ENCODE measurements at places on chromosomes 5 and 9.

DNA sequence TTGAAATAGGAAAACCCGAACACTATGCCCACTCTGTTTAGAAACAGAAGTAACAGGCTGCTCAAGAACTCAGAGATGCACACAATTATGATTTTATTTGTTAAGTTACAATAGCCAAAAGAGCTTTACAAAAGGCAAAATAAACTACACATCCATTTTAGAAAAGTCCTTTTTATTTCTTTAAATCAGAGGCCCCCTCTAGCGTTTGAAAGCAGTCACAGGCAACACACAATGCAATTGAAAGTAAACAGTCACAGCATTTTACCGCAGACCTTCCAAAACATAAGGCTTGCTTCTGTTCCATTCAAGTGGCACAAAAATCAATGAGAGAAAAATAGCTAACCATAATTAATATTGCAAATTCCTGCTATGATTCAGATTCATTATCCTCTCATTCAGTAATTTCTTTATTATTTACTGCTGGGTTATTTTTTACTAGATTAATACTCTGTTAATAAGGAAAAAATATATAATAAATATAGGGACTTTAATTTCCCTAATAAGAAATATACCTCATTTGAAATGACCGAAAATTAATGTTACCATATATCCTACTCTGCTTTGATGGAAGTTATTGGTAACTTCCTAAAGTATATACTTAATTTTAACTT, 78.3 kb downstream of the CEP120 start:
- no peak for DNase-seq

DNA sequence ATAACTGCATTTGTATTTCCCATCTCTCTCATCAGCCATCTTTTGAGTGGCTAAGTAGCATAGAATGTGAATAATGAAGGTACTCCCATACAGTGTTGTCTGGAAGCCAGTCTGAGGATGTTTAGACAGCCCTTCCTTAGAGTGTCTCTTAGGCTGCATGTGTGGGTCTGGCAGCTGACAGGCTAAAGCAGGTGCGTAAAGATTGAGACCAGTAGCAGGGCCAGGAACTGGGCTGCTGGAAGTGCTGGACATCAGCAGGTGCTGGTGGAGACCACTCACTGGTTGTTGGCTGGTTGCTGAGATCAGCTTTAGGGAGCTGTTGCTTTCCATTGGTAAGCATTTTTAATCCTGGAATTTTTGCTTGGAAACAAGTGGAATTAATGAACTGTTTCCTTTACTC, 197.5 kb downstream of the PCSK5 start:
- DNase-seq: no peak

DNA sequence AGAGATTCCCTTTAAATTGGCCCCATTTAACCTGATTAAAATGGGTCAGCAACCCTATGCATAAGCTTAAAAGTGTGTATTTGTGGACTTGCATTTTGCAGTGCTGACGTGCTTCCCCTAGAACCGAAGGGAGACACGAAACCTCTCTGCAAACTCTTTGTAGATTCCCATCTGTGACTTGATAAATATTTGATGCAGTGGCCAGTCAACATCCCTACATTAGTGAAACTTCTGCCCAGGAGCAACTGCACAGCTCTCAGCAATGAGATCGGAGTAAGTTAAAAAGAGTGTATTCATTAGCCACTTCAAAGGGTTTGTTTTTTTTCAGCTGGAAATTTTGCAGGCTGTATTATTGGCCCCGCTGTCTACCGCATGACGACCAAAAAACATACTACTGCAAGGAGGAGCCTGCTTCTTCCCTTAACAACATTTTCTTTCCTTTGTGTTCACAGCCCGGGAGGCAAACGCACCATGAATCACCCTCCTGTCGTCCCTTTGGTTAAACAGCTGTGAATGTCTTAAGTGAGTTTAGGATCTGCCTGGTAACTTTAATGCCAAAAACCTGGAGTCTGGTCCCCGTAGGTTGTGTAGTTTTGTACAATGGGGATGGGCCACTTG, 38.0 kb upstream of the TCERG1 start:
- no peak for DNase-seq

DNA sequence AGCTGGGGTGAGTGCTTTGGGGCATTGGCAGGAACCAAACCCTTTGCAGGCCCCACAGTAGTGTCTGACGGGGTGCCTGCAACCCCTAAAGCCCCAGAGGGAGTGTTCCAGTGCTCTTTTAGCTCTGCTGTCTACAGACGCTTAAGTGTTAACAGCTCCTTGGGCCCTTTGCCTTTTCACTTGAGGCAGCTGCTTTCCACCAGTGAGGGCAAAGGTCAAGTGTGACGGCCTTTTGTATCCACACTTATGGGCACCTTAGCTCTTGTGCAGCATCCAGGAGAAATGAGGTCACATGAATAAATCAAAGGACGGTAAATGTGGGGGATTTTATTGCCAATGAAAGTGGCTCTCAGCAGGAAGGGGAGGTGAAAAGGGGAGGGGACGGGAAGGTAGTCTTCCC, 241.4 kb upstream of the PCSK5 start:
- DNase-seq: no peak

GRCh38 chr5:83523929-83524328, 52.4 kb downstream of the VCAN start:
- no peak for DNase-seq

- DNase-seq: no peak
These were observed 61.8 kb downstream of the RAB24 start for GRCh38 chr5:177241768-177242167.

DNA sequence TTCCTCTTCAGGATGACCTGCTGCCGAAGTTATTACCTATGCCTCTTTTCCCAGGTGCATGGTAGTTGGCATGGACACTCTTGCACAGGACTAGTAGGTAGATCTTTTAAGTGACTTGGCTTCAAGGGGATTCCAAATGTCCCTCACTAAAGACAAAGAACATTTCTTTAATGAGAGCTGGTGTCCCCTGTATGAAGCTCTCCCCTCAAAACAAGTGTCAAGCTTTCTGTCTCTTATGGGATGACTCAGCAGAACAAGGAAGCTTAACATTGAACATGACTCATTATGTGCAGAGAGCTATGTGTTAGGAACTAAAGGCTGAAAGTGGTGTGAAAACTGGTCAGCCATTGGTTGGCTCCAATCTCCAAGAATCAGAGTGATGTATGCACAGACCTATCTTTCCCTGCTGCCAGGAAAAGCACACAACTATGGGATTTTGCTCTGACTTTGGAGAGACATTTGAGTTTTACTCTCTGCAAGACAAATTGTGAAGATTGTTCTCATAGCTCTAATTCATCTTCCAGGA, 120.5 kb downstream of the PRDM6 start:
- no peak for DNase-seq

DNA sequence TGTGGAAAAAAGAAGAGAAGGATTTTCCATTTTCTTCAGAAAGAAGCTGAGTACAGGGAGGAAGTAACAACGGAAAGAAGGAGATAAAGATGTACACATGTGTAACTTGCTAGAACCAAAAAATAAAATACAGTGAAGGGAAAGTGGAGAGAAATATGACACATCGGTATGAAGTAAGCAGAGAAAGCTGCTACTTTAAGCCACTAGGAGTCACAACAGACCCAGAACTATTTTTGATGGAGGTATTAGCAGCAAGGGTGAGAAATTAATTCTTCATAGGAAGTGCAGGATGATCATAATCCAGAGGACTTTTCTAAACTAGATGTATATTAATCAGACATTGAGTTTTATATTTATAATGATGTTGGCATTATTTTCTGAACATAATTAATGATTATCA, 88.5 kb downstream of the FAM174A start:
- no peak for DNase-seq

DNA sequence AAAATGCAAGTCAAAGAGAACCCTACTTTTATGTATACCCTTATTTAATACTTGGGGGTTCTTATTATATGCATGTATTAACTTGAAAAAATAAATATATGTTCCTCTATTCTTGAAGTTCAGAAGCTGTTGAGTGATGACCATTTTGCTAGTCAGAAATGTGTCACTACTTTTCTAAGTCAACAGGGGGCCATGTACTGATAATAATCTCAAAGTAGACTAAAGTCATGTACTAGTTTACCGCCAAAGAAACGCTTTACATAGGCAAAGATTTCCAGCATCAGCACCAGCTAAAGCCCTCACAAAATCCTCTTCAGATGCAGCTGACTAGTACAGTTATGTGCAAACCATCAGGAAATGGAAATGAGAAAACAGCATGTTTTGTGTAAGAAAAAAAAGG, 5.7 kb upstream of the BHMT start:
- no peak for DNase-seq

GRCh38 chr5:71938895-71939294, 168.4 kb upstream of the MAP1B start:
- no peak for DNase-seq

- no peak for DNase-seq
These were observed 22.4 kb upstream of the RASGRF2 start for GRCh38 chr5:80937584-80938356.

- DNase-seq: no peak
These were observed 215.5 kb downstream of the PDZD2 start for GRCh38 chr5:31854181-31855133.

- no peak for DNase-seq
These were observed 548.9 kb downstream of the HINT1 start for GRCh38 chr5:130616161-130616560.

GRCh38 chr5:172362755-172363154, 79.2 kb upstream of the UBTD2 start:
- no peak for DNase-seq

DNA sequence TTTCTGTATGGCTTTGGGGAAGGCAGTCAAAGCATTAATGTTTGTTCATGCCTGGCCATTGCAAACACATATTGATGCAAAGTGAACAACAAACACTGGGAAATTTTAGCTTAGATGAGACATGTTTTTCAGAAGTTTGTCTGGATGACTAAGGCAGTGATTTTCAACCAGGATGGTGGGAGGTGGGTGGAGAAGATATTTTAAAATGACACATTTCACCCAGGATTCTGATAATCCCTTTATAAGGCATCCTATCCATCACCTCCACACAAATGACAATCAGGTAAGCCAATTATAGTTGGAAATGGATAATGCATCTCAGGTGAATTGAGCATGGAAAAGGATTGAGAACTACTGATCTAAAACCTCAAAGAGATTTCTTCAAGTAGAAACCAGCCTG, 57.4 kb upstream of the SV2C start:
- DNase-seq: no peak

DNA sequence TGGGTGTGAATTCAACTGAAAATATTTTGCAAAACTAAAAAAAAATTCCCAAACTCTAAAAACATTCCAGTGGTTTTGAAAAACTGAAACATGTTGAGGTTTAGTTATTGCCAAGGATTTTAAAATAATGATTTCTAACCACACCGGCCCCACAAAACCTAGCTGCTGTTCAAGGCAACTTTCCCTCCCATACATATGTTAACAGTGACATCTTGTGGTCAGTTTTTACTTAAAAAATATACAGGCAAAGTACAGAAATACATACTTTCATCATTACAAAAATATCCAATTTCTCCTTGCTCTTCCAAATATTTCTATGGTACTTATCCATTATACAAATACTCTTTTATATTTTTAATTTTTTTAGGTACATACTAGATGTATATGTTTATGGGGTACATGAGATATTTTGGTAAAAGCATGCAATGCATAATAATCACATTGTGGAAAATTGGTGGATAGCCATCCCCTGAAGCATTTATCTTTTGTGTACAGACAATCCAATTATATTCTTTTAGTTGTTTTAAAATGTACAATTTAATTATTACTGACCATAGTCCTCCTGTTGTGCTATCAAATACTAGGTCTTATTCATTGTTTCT, 34.4 kb upstream of the MRPS30 start:
- no peak for DNase-seq

- DNase-seq: no peak
These were observed 159.0 kb downstream of the HACD4 start for GRCh38 chr9:20872340-20872977.

DNA sequence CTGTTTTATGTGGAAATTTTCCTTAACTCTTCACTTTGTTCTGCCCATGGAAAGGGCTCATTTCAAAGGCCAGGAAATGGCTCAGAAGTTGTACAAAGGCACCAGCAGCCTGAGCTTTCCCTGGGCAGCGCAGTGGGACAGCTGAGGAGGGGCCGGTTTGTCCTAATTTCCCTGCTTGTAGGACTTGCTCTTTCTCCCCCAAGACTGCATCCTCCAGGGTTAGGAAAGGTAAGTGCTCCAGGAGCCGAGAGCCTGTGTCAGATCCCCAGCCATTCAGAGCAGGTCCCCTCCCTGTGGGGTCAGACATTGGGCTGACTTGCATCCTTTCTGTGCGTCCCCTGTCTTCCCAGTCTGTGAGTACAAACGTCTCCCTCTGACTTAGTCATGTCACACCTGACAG, 43.5 kb downstream of the AGXT2 start:
- DNase-seq: no peak

DNA sequence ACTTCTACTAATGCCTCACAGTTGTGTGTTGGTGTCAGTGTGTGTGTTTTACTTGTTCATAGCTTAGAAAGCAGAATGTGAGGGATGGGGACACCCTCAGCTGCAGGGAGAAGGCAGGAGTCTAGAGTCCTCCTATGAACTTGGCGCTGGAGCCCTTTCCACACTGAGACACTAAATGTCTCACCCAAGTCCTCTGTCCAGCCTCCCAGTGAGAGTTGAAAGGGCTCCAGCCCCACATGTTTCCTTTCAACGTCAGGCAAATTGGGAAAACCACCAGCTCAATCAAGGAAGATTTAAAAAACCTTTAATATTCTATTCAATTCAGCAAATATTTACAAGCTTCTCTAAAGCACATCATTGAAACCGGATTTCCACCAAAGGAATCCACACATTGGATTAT, 167.6 kb upstream of the MSX2 start:
- DNase-seq: no peak

- DNase-seq: no peak
These were observed 213.0 kb downstream of the CRB2 start for GRCh38 chr9:123568691-123569688.

DNA sequence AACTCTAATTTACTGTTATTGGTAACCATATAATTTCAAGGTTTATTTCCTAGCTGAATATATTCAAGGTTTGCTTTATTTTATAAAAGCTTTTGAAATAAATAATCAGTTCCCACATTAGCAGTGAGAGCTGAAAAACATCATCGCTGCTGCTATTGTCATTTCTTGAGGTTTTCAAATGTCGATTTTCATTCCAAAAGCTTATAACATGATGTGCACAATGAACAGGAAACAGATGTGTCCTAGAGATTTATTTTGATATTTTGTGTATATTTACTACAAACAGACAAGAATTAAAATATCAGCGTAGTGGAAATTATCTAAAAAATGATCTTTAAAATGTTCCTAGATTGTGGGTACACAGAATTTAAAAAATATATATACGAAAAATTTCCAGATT, 10.5 kb upstream of the ITGA1 start:
- no peak for DNase-seq

DNA sequence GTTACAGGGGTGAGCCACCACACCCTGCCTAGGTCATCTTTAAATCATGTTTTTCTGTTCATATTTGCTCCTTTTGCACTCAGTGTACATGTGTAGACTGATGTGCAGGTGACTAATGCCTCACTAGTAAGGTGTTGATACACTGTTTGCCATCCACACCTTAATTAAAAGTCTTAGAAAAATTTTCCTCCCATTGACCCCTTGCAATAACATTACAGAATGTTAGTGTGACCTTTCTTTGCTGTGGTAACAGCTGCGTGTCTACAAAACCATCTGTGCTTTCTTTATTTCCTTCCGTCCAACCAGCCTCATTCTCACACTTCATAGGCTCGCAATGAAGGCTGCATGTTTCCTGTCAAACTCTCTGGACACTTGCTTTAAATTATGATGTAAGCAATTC, 6.6 kb upstream of the CEMIP2 start:
- no peak for DNase-seq

Measured in activated naive CD8-positive, alpha-beta T cell treated with anti-CD3 and anti-CD28 coated beads, Interleukin-2, amount 50 U/mL, for 16 hours (primary cell).